Astrocyte of the cerebellum (primary cell): ENCODE measurements at places on chromosomes 7 and 10.

DNA sequence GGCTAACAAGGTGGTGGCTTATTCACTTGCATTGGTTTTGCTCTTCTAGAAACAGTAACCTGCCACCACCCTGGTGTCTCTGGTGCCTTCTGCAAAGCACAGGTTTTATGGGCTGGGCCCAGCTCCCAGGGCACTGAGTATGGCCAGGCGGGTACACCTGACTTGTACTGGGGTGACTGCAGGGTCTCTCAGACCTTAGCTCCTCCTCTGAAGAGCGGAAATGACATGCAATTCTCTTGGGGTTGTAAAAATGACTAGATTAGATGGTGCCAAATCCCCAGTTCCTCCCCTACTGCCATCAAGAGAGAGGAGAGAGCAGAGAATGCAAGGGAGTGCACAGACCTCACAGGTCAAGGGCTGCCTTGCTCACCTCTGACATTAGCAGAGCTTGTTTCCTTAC lies 14.7 kb downstream of the ESYT2 start:
- no peak for DNase-seq

DNA sequence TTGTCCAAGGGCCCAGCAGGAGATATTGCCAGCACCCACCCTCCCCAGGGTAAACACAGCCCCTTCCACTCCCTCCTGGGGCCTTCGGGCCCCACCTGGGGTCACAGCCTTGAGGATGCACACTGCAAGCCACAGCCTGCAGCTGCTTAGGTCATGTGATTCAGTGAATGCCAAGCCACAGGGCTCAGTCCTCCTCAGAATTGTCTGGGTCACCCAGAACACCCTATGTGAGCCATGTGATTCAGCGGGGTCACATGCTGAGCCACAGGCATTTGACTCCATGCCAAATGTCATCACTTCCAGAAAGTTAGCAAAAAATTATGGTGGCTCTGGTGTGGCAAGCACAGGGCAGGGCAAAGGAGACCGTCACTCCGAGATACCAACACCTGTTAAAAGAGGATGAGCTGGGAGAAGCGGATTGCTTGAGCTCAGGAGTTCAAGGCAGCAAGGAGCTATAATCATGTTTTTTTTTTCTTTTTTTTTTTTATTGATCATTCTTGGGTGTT lies 17.2 kb upstream of the PSAP start:
- DNase-seq = peak; percentile 48

- DNase-seq = no peak
Measured at GRCh38 chr10:48749254-48749787, 64.6 kb downstream of the WDFY4 start.

GRCh38 chr7:121395494-121395960 lies 581 bp downstream of the FAM3C start:
- DNase-seq = peak; percentile 9

- DNase-seq = no peak
Measured at GRCh38 chr10:7756360-7756992, 31.3 kb downstream of the KIN start.

DNA sequence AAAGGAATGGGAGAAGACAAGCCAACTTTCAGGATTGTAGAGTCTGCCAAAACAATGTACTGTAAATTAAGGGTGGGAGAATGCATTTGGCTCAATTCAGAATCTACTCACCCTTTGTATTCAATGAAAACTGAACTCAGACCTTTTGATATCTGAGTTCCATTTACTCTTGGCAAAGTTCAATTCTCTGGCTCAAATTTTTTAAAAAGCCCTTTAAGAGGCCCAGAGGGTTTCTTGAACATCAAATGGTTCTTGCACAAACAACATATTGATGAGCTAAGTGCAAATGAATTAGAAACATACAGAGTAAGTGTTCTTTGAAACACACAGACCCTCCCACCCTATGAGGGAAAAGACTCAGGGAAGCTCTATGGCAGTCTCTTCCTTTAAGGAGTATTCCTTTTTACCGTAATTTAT lies 5.2 kb upstream of the XPNPEP1 start:
- DNase-seq = no peak

- DNase-seq = no peak
Measured at GRCh38 chr10:70551466-70551865, 51.1 kb downstream of the PRF1 start.
